ENCODE measurements at places on chromosomes 1 and 21. TPM values are rescaled to one million over a fixed set of nuclear protein-coding genes. Genes with fewer than 3 reads are reported as not detected.
A peak's percentile ranks its signal among the peaks of the same experiment; 100 is the strongest.

GRCh38 chr1:1631782-1632420, at the start of gene MMP23B:
MMP23B (plus strand) TSS chr1:1632173; CDS start chr1:1632219, 46 bp downstream.
- peak; percentile 97 for DNase-seq

DNA sequence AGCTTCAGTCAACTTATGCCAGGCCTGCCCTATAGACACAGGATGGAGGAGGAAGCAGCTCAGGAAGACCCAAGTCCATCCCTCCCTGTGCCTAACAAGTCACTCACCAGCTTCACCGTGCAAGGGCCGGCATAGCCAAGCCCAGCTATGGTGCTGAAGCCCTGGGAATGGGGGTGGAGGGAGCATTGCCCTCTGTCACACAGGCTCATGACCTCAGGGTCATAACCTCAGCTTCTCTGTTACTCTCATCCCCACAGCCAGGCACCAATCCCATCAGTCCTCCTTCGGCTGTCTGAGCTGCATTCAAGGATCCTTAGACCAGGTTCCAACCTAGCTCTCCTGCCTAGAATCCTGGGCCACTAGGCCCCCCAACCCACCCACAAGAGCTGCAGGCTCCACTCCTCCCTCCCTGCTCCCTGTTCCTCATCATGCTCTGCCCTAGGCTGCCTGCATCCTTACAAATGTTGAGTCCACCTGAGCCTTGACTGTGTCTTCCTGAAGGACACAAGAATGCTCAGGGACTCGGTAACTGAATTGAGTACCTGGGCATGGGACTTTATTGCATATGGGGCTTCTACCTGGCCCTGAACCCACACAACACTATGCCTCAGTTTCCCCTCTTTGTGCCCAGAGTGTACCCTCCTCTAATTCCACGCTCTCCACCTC, 1.7 kb downstream of the CD244 start:
- peak; percentile 21 for DNase-seq

- peak; percentile 78 for DNase-seq
Measured at GRCh38 chr1:212951126-212951946, 995 bp downstream of the VASH2 start.

DNA sequence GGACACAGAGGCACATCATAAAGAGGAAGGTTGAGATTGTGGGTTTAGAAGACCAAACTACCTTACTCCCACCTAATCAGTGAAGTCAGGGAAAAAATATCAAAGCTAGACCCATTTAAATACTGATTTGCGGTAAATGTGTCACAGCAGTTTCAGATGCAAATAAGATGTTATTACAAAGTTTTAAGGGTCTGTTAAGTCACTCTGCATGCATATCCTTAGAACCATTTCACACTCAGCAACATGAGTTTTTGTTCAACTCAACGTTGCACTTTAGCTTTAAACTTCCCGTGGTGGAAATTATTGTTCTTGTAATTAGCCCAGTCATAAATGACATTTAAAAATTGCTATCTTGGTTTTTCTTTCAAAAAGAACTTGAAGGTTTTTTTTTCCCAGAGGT, 34.8 kb downstream of the RPAP2 start:
- no peak for DNase-seq

DNA sequence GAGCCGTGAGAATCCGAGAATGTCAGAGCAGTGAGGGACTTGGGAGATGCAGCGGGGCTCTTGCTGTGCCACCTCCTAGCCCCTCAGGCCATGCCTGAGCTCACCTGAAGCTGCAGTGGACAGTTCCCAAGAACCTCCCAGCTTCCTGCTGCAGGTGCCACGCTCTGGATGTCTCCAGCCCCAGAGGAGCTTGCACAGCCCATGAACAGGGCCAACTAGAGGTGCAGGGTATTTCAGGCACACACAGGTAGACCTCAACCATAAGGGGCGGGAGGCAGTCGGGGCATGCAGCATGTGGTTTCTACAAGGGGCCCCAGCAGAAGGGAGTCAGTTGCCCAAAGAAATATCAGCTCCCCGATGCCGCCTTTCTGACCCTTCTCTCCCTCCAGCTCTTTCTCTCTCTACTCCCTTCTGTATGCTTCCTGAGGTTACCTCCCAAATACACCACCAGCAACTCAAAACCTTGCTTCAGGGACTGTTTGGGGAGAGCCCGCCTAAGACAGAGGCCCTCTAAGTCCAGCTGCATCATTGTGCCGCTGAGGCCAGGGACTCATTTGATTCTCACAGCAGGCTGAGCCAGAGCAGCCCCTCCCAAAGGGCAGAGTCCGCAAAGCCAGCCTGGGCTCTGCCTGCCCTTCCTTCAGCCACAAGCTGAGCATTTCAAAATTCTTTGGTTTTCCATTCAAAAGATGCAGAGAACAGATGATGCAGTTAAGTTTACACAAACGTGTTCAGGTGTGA, 209.8 kb downstream of the MATN1 start:
- DNase-seq = no peak

DNA sequence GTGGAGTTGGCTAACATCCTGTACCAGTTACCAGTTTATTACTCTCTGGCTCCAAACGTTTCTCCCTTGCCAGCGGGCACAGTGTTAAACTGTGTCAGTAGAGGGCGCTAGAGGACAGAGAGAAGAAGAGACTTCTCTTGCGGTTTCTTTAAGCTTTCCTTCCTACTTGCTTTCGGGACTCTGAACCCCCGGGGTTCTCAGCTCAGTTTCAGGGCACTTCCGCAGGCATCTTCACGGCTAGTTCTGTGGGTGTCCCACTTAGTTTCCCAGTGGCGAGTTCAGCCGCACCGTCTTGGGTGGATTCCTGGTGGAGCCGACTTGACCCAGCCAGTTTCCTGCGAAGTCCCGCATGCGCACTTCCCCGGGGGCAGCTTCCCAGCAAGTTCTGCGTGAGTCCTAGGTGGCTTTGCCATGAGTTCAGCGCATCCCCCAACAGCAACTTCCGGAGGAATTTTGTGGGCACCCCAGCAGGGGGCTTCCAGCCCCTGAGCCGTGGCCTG, 37.9 kb upstream of the BTG2 start:
- DNase-seq = peak; percentile 98

DNA sequence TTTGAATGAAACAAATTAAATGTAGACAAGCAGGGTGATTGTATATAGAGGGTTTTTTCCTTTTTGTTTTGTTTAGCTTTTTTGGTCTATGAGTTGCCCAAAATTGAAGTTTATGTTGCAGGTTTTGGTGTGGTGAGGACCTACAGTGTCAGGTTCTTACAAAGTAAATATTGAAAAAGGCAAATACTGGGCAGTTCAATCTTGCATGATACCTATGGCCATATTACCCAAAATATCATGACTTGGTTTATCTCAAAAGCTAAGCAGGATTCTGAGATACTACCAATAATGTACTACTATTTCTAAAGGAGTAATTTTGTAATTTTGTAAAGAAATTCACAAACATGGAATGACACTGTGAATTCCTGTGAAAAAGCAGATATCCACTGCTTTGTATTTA, 1.8 kb downstream of the DNAJB4 start:
- DNase-seq = no peak

GRCh38 chr21:41183575-41183974, 15.6 kb downstream of the BACE2 start:
- peak; percentile 68 for DNase-seq

DNA sequence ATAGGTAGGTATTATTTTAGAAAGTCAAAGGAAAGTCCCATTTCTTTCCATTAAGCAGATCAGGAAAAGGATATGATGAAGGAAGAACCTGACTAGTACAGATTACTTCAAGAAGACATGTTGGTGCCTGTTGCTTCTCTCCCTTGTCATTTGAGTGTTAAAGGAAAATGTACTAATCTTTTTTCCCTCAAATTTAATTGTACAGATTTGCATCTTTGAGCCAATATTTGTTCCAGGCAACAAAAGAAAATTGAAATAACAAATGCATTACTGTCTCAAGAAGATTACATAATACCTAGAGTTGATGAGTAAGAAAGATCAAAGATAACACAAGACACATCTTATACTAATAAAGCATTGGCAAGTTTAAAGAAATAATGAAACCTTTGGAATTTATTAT, 566.9 kb upstream of the ZP4 start:
- DNase-seq = no peak

GRCh38 chr1:244322791-244323521, 128.8 kb downstream of the ADSS2 start:
- peak; percentile 84 for DNase-seq

DNA sequence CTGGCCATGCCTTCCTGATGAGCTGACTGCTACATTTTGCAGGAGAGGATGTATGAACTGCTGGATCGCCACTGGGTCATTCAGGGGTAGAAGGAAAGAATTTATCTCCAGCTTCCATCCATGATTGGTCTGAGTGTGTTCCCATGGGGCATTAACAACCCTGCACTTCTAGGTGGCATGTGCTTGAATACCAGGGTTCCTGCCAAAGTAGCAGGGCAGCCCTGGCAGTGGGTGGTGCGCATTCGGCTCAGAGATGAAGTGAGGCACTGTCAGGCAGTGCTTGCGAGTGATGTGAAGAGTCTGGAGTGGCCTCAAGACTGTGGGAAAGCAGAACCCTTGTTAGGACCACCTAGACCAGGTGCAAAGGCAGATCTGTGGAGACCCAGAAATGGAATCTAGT, 294.9 kb downstream of the ASTN1 start:
- no peak for DNase-seq

GRCh38 chr1:25744140-25744581, 55.8 kb upstream of the SELENON start:
- DNase-seq = peak; percentile 97

GRCh38 chr1:163203561-163203960, 845 bp upstream of the RGS5 start:
- DNase-seq = no peak

- DNase-seq = no peak
Measured at GRCh38 chr1:232009741-232010140, 383.2 kb downstream of the DISC1 start.

- DNase-seq = no peak
Measured at GRCh38 chr21:16264319-16264718, 534.5 kb downstream of the USP25 start.

Gene LEFTY2
- not detected for total RNA-seq

DNA sequence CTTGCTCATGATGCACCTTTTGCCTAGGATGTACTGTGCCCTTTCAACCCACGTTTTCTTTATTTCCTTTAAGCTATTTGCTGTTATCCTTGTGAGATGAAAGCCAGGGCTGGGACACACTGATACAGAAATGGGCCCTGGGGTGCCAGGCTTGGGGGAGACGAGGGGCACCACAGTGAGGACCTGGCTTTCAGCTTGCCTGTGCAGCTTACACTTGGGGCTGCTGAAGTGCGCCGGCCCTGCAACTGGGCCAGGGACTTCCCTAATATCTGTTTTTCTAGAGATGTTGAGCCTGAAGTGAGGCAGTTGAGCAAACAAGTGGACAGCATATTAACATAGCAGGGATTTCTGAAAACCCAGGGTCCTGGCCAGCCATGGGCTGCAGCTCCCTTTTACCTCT, 42.5 kb upstream of the SLC19A1 start:
- no peak for DNase-seq

Gene VWA5B1
- total RNA-seq = not detected
